Activated T-helper 1 cell treated with Interleukin-2 at 50 U/mL for 16 hours (primary cell): ENCODE measurements at places on chromosomes 5 and 9.

- no peak for DNase-seq
Measured at GRCh38 chr5:88089719-88090390, 178.8 kb downstream of the TMEM161B start.

DNA sequence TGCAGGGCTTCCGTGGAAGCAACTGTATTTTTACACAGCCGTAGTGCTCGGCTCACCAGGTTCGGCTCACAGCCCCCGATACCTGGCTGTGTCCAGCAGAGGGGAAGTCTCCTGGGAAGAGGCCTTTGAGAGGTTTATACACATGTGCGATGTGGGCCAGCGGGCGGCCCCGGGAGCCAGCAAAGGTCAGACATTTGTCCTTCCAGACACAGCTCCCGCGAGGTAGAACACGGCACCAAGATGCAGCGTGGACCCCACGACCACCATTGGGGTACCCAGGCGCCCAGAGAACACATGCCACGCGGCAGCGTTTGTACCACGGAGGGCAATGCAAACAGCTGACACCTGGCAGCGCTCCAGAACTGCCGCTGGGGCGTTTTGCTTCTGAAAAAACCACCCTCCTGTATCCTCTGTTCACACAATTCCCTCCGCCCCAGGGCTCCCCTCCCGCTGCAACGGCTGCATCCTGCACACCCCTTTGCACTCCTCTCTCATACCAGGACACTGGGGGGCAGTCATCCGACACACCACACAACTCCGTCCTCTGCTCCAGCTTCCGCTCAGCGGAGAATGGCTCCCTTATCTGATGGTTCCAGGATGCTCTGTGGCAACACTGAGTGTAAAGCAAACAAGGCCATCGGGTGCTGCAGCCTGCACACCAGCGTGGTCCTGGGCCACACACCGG is 235.3 kb downstream of the SYK start:
- peak; percentile 37 for DNase-seq

GRCh38 chr5:37696190-37697021 is 143.4 kb downstream of the GDNF start:
- DNase-seq: no peak

DNA sequence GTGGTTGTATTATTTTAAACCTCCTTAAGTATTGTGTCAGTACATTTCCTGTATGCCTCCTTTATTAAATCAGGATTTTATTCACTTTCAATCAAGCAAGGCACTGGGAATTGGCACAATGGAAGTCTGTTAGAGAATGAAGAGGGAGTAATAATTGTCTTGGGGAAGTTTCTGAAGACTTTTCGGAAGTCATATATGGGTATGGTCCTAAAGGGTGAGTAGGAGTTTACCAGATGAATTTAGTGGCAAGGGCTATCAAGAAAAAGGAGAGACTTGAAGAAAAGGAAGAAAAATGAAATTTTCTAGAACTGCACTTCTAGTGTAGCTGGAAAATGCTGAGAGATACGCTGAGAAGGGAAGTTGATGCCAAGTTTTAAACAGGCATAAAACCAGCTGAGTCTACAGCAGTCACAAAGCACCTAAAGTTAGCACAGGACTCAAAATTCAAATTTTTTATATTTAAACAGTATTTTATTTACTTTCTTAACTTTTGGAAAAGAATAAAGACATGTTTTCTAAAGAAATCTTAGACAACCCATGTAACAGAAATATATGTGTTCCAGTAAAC is 184.9 kb downstream of the SMC2 start:
- no peak for DNase-seq

- DNase-seq: no peak
Measured at GRCh38 chr5:61313960-61314681, 17.9 kb upstream of the ZSWIM6 start.
